ENCODE measurements at places on chromosomes 5 and 9.

DNA sequence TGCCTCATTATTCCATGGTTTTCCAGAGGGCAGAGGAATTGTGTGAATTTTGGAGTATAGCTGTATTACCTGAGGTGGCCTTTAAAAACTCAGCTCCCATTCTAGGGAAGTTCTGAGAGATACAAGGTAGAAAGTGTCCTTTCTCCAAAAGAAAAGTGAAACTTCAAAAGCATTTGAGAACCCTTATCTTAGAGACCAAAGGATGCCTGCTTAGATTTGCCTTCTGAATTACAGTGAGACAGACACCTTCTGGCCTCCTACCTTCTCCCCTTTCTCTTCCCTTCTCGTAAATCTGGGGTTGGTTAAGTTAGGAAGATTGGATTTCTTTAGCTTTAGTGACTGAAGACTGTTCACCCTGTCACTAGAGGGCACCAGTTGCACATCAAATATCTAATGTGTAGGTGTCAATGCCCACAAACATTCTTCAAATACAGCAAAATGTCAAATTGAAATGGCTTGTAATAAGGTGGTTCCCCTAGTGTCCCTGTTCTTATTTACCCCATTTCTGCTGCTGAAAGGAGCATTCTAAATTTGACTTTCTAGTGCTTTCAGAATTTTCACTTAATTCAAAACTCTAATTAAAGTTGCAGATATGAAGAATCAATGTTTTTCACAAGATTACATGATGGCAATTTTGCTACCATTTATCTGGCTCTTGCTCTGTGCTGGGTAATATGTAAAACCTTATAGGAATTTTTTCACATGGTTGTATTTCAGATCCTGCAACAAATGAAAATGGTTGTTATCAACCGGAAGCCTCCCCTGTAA, 46.7 kb downstream of the PRRC1 start:
- no peaks in the 10 kb centered on the region for H3K36me3 ChIP-seq
- H3K4me3 ChIP-seq, result no peak overlapping the region
- H3K4me1 ChIP-seq, result peaks cover 13% of the 10 kb centered on the region
- H3K27ac ChIP-seq, result no peak overlapping the region

DNA sequence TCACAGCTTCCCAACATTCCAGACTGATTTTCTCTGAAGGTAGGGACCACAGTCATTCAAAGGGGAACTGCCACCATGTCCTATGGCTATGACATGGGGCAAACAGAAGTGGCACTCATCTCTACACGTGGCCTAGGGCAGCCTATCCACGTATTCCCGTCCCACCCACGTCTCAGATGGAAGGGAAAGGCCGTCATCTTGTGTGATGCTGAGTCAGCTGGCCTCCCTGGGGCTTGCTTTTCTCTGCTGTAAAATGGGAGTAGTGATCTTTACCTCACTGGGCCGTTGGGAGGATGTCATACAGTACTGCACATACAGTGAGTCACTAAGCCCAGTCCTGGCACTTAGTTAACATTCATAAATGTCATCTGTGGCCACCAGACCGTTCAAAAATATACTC, 72.3 kb downstream of the RAPGEF1 start:
- H3K4me3 ChIP-seq, result peak overlapping the region; percentile 72
- H3K4me1 ChIP-seq, result peaks cover 69% of the 10 kb centered on the region
- H3K36me3 ChIP-seq, result peaks cover 15% of the 10 kb centered on the region

DNA sequence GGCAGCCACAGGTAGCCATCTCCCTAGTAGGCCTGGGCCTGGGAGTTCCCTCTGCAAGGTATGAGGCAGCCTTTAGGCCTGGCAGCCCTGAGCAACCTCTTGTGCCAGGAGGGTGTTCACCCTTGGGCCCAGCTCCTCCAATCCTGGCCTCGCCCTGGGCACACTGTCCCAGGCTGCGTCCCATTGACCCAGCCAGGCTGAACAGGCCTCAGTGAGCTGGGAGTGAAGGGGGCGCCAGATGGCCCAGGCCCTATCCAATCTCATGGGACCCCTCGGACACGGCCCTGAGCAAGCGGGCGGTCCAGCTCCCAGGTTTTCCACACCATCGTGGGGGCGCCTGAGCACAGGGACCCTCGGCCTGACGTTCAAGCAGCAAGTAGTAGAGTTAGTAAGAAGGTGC, 14.5 kb downstream of the SH3GLB2 start:
- H3K36me3 ChIP-seq, result peaks cover 4% of the 10 kb centered on the region
- DNase-seq, result no peak
- no peaks in the 10 kb centered on the region for H3K27me3 ChIP-seq
- no peaks in the 10 kb centered on the region for H3K4me1 ChIP-seq
- H3K27ac ChIP-seq, result peak overlapping the region; percentile 45

- H3K4me1 ChIP-seq, result no peaks in the 10 kb centered on the region
- H3K4me3 ChIP-seq, result no peak overlapping the region
- no peak overlapping the region for H3K27ac ChIP-seq
- no peaks in the 10 kb centered on the region for H3K36me3 ChIP-seq
These were observed 717.5 kb downstream of the IRX1 start for GRCh38 chr5:4313138-4313537.

GRCh38 chr5:96385538-96385937, 47.5 kb downstream of the PCSK1 start:
- H3K4me1 ChIP-seq, result peaks cover 4% of the 10 kb centered on the region
- H3K27ac ChIP-seq, result no peak overlapping the region
- no peaks in the 10 kb centered on the region for H3K36me3 ChIP-seq
- DNase-seq, result no peak
- no peak overlapping the region for H3K4me3 ChIP-seq

- peak; percentile 66 for DNase-seq
- peaks cover 4% of the 10 kb centered on the region for H3K4me1 ChIP-seq
- H3K36me3 ChIP-seq, result peaks cover 3% of the 10 kb centered on the region
- peaks cover 11% of the 10 kb centered on the region for H3K27me3 ChIP-seq
- no peak overlapping the region for H3K27ac ChIP-seq
These were observed 20.7 kb downstream of the GOLGA2 start for GRCh38 chr9:128254855-128255759.

DNA sequence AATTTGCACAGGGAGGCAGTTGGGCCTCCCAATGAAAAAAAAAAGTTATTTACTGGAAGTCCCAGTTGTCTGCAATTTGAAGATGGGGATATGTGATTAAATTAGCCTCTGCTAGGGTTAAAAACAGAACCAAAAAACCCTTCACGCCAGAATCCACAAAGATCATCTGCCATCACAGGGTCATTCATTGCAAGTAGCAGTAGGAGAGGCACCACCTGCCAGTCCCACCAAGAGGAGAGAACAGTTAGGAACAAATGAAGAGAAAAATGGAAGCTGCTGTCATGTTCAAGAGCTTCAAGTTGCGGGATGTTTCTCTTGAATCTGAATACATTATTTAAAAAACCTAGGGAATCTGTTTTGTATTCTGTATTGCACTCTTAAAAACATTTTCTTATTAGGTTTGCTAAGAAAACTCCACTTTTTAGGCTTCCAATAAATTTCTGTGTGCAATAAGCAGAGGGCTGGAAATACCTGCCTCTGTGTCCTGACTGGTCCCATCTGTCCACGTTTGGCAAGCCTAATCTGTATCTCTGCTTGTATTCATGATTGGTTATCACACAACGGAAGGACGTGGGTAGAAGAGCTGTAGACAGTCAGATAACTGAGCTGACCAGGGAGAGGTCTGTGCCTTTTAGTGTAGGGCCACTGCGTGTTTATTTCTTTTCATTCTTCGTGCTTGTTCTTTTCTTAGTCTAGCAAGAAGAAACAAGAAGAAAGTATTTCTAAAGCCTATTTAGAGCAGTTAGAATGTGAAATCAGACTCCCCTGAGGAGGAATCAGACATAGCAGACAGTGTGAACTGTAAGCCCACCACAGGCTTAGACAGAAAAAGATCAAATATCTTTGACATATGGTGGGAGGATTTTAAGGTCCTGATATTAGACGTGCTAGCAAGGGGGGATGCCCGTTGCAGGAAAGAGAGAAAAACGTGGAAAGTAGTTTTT, 630.6 kb upstream of the SEMA6A start:
- H3K4me3 ChIP-seq, result no peak overlapping the region
- H3K27ac ChIP-seq, result no peak overlapping the region
- no peak for DNase-seq
- H3K4me1 ChIP-seq, result no peaks in the 10 kb centered on the region

- no peak for DNase-seq
- no peak overlapping the region for H3K4me3 ChIP-seq
- H3K27ac ChIP-seq, result peak overlapping the region; percentile 5
- H3K4me1 ChIP-seq, result peaks cover 40% of the 10 kb centered on the region
- H3K27me3 ChIP-seq, result no peaks in the 10 kb centered on the region
These were observed 7.7 kb downstream of the ZNF622 start for GRCh38 chr5:16457853-16458252.

DNA sequence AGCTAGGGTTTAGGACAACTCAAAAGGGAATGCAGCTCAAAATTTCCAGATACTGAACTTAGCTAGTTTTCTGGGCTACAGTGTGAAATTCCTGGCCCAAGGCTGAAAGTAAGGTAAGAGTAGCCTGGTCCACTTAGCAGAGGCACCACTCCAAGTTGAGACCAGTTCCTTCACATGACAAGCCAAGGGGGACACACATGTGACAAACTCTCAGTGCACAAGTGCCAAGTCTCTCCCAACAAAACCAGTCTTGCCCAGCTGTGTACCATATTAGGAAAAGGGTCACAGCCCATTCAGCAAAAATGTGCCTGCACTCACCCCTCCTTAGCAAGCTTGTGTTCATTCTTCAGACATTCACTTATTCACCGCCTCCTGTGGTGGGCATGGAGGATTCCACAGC, 27.8 kb downstream of the KLHL3 start:
- peaks cover 55% of the 10 kb centered on the region for H3K36me3 ChIP-seq
- H3K27me3 ChIP-seq, result no peaks in the 10 kb centered on the region
- H3K4me1 ChIP-seq, result peaks cover 2% of the 10 kb centered on the region
- DNase-seq, result no peak
- H3K4me3 ChIP-seq, result no peak overlapping the region

DNA sequence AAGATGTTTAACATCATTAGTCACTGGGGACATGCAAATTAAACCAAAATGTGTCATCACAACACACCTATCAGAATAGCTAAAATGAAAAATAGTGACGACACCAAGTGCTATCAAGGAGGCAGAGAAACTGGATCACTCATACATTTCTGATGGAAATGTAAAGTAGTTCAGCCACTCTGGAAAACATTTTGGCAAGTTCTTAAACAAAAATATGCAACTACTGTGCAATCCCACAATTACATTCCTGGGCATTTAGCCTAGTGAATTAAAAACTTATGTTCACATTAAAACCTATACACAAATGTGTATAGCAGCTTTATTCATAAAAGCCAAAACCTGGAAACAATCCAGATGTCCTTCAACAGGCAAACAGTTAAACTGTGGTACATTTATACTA, 53.1 kb downstream of the SVEP1 start:
- no peak overlapping the region for H3K27ac ChIP-seq
- H3K27me3 ChIP-seq, result no peaks in the 10 kb centered on the region
- no peaks in the 10 kb centered on the region for H3K36me3 ChIP-seq
- DNase-seq, result no peak
- H3K4me1 ChIP-seq, result no peaks in the 10 kb centered on the region

DNA sequence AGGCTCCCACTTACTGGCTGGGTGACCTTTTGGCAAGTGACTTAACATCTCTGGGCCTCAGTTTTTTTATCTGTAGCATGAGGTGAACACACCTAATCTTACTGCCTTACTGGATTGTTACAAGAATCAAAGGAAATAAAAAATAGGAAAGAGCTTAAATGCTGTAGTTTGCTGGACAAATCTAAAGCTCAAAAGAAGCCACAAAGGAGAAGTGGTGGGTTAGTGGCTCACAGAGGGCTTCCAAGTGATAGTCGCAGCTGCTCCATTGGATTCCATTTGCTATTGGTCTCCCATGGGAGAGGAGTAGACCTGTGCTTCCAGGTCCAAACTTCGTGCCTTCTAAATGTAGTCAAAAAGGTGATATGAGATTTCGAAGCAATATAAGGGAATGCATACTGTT, 123.6 kb downstream of the SEMA6A start:
- no peaks in the 10 kb centered on the region for H3K27me3 ChIP-seq
- H3K36me3 ChIP-seq, result peaks cover 5% of the 10 kb centered on the region
- H3K4me3 ChIP-seq, result no peak overlapping the region
- no peak for DNase-seq

- no peak overlapping the region for H3K4me3 ChIP-seq
- no peak overlapping the region for H3K27ac ChIP-seq
- peaks cover 9% of the 10 kb centered on the region for H3K4me1 ChIP-seq
- peaks cover 2% of the 10 kb centered on the region for H3K27me3 ChIP-seq
- H3K36me3 ChIP-seq, result no peaks in the 10 kb centered on the region
These were observed 203.1 kb downstream of the SAXO1 start for GRCh38 chr9:18829873-18830272.

- no peak overlapping the region for H3K4me3 ChIP-seq
- peaks cover 1% of the 10 kb centered on the region for H3K4me1 ChIP-seq
- no peak overlapping the region for H3K27ac ChIP-seq
- H3K27me3 ChIP-seq, result peaks cover 32% of the 10 kb centered on the region
These were observed 71.8 kb upstream of the SIMC1 start for GRCh38 chr5:176166427-176166826.

GRCh38 chr5:97452646-97453045, 269.6 kb upstream of the RIOK2 start:
- no peak overlapping the region for H3K4me3 ChIP-seq
- no peak overlapping the region for H3K27ac ChIP-seq
- no peak for DNase-seq
- no peaks in the 10 kb centered on the region for H3K4me1 ChIP-seq
- H3K27me3 ChIP-seq, result no peaks in the 10 kb centered on the region
- H3K36me3 ChIP-seq, result no peaks in the 10 kb centered on the region

GRCh38 chr9:82334286-82334685, 345.7 kb downstream of the SPATA31D1 start:
- no peaks in the 10 kb centered on the region for H3K27me3 ChIP-seq
- H3K27ac ChIP-seq, result no peak overlapping the region
- no peak for DNase-seq
- no peak overlapping the region for H3K4me3 ChIP-seq

GRCh38 chr5:67425514-67425913, 228.9 kb upstream of the CD180 start:
- no peak for DNase-seq
- H3K36me3 ChIP-seq, result peaks cover 9% of the 10 kb centered on the region
- peaks cover 10% of the 10 kb centered on the region for H3K4me1 ChIP-seq
- H3K27me3 ChIP-seq, result no peaks in the 10 kb centered on the region
- H3K27ac ChIP-seq, result no peak overlapping the region
- H3K4me3 ChIP-seq, result no peak overlapping the region

DNA sequence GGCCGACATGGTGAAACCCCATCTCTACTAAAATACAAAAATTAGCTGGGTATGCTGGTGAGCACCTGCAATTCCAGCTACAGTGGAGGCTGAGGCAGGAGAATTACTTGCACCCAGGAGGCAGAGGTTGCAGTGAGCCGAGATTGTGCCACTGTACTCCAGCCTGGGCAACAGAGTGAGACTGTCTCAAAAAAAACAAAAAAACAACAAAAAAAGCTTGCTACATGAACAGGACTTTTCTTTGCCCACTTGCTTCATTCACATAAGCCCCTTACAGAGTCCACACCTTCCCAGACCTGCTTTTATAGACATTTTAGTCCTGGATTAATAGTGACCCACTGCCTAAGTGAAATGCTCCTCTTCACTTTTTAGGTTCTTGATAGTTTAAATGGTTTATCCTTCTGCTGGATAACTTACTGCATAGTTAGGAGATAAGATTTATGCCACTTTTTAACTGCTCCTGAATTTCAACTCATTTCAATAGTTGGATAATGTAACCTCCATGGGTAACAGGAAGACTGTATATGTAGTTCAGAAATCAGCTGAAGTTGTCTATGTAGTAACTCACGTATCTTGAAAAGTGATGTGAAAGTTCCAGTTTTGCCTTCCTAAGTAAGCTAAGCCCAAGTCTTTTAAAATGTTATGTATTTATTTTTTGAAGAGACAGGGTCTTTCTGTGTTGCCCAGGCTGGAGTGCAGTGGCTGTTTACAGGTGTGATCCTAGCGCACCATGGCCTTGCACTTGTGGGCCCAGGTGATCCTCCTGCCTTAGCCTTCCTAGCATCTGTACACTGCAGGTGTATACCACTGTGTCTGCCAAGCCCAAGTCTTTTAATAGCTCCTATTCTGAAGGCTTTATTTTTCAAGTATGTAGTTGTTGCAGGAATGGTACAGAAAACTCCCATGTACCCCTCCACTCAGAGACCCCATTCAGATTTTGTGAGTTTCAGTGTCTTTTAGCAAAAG, 19.7 kb downstream of the SUB1 start:
- peaks cover 8% of the 10 kb centered on the region for H3K4me1 ChIP-seq
- H3K27me3 ChIP-seq, result no peaks in the 10 kb centered on the region
- H3K4me3 ChIP-seq, result no peak overlapping the region
